Inflammatory macrophage treated with lipopolysaccharide for 1 hour (primary cell): ENCODE measurements at places on chromosomes 2 and 18.

DNA sequence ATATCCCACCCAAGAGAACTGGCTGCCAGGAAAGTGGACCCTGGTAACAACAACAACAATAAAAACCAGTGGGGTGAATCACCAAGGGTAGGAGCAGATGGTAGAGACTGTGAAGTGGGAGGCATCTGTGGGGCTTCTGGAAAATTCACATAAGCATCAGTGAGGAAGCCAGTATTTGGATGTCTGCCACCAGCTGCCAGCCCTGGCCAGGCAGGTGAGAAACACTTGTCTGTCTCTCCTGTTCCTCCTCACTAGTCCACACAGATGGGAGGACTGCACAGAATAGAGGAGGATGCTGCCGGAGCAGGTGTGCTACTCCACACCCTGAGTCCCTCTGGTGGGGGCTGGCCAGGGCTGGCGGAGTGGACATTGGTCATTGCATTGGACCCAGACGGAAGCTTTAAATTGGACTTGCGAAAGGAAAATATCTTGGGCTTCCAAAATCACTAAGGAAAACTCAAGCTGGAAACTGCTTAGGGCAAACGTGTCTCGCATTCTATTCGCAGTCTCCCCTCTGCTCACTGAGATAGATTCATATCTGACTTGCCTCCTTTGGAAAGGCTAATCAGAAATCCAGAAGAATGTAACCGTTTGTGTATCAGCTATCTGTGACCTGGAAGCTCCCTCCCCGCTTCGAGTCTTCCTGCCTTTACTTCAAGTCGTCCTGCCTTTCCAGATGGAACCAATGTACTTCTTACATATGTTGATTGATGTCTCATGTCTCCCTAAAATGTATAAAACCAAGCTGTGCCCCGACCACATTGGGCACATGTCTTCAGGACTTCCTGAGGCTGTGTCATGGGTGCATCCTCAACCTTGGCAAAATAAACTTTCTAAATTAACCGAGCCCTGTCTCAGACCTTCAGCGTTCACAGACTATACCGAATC, 69.1 kb downstream of the NAB1 start:
- no peak for DNase-seq

DNA sequence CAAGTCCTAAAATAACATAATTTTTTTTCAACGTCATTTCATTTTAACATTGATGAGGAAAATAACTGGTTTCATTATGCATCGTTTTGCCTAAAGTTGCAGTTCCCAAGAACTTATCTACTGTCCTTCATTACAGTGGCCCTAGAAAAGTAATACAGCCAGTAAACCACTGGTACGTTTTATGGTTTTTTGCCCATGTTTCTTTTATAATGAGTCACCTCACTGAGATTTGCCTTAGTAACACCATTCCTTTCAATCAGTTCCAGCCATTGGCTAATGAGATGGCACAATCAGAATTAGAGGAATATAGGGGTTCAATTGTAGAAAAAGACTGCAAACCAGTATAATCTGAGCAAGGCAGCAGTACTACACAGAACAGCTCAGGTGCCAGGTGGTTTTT, 422.6 kb upstream of the LYPD1 start:
- DNase-seq: no peak

- no peak for DNase-seq
Observed at GRCh38 chr2:154392256-154392655, 306.2 kb upstream of the KCNJ3 start.

DNA sequence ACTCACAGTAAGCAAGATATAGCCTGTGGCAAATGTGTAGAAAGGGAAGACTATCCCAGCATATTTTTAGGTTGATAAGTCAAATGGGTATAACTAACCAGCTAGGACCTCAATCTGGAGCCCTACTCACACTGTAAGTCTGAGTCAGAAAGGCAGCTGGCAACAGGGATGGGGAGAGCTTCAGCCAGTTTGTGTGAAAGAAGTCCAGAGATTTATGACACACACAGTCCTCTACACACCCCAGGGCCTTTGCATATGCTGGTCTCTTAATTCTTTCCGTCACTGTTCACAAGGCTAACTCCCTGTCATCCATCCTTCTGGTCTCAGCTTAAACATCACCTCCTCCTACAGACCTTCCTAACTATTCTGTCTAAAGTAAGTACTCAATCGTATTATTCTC, 5.9 kb upstream of the TCF4 start:
- no peak for DNase-seq

- peak; percentile 0 for DNase-seq
Observed at GRCh38 chr2:141911485-141912066, 219.2 kb downstream of the LRP1B start.

GRCh38 chr2:127052057-127052770, 54.7 kb downstream of the BIN1 start:
- DNase-seq: no peak

GRCh38 chr2:17851731-17852585, 26.5 kb upstream of the KCNS3 start:
- peak; percentile 52 for DNase-seq

- no peak for DNase-seq
Observed at GRCh38 chr2:184125867-184126266, 472.5 kb upstream of the ZNF804A start.

DNA sequence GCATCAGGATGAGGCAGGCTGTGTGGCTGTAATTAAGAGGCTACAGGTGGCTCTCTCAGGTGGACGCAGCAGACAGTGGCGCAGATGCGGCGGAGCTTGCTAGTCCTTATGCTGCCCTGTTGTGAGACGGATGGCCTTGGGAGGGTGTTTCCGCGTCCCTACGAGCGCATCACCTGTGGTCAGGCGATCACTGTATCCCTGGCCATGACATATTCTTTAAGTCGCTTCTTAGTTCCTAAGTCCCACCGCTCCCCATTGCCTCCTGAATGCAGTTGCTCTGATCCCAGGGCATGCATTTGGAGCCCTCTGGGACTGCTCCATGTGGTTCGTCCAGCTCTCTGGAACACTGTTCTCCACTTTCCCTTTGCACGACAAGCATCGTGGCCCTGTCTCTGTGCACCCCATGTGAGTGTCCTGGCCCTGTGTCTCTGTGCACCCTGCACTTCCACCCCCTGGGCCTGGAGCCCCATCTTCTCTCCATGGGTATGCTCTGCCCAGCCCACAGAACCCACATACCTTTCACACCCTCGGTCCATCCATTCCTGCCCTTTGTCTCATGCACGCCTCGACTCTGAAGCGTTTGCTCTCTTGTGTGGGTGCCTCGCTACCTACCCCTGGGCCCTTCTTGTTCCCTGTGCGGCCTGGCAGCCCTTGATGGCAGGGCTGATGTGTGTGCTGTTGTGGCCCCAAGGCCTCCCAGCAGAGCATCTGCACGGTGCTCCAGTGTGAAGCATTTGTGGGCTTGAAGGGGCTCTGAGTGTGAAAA, 74.4 kb downstream of the SH3RF3 start:
- DNase-seq: no peak

DNA sequence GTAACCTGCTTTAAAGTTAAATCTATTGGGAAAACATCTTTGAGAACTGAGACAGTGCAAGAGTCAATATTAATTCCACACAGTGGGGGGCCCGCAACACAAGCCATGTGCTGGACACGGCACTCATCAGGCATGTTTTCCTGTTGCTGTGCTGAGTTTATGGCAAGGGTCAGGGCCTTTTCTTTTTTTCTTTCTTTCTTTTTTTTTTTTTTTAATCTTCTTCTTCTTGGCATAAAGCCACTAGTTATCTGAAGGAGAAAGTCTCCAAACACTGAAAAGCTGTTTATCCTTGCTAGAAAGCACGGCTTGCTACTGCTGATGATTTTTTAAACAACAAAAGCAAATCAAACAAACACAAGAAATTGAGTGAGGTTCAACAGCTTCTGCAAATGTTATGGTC, 252.1 kb downstream of the ZNF521 start:
- no peak for DNase-seq

GRCh38 chr2:97914691-97915213, 81.0 kb downstream of the TMEM131 start:
- DNase-seq: no peak

- DNase-seq: no peak
Observed at GRCh38 chr18:9839853-9840252, 45.9 kb upstream of the TXNDC2 start.

GRCh38 chr2:233867993-233868532, at the start of gene MSL3B:
TSS of gene MSL3B (minus strand) at chr2:233868386.
- peak; percentile 65 for DNase-seq

DNA sequence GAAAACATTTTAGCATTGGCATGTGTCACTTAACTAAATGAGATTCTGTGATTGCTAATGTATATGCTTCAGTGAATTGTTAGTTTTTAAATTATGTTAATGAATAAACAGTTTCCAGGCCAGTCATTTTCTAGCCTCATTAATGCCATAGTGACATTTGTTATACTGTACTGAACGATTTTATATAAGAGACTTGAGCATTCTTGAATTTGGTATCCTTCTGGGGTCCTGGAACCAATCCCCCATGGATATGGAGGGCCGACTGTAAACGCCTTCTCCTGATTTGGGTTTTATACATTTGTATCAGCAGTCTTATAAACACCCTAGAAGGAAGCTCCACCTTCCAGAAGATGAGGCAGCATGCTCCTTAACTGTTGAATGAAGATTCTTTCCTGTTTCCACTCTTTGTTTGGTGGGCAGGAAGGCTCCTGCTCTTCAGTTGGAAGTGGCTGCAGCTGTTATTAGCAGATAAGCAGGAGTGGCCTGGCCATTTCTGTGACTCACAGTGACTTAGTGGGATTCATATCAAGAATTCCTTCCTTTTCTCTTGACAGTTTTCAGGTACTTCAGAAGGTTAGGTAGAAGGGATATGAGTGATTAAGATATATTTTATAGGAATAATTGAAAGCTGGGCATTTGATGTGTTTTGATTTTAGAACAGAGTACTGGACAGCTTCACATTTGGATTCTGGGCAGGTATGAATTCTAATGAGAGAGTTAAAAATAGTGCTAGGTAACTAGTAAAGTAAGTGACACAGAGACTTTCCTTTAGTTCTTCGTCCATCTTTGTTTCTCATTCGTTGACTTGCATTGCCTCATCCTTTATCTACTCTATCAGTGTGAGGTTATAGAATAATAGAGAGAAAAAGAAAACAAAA, 124.9 kb downstream of the PLCL1 start:
- no peak for DNase-seq

GRCh38 chr2:39059366-39059952, 61.4 kb downstream of the SOS1 start:
- DNase-seq: peak; percentile 89

DNA sequence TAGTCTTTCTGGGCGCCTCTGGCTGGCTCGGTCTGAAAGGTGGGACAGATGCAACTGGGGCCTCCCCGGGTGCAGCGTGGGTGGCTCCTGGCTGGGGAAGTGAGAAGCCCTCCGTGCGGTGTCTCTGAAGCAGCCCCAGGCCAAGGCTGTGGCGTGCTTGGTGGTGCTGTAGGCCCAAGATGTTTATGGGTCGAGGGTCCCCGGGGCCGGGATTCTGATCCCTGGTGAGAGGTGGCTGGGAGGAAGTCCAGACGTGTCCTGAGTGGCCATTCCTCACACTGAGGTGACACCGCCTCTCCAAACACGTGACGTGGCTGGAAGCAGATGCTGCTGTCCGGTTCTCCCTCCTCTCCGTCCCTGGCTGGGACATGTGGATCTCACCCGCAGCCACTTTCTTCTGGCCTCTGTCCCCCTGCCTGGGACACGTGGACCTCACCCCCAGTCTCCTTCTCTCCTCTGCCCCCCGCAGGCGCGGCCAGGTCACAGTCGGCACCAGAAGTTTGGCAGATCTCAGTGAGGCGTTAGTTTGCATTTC, 12.6 kb downstream of the RTP5 start:
- peak; percentile 17 for DNase-seq

DNA sequence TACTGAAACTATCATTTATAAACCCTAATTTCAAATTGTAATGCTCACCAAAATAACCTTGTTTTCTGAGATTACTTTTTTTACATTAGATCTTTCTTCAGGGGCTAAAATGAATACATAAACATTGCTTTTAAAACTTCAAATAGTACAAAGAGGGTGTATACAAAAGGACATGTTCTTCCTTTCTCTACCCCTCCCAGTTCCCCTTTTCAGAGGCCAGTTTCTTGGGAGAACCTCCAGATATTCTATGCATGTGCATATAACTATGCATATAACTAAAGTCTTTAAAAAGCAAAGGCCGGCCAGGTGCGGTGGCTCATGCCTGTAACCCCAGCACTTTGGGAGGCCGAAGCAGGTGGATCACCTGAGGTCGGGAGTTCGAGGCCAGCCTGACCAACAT, 10.6 kb upstream of the FAM117B start:
- DNase-seq: peak; percentile 48

GRCh38 chr2:119756837-119757236, 2.9 kb upstream of the PTPN4 start:
- peak; percentile 31 for DNase-seq

- no peak for DNase-seq
Observed at GRCh38 chr2:44456946-44457345, 95.2 kb downstream of the CAMKMT start.
